ENCODE measurements at places on chromosomes 1 and 21.
A peak's percentile ranks its signal among the peaks of the same experiment; 100 is the strongest.

DNA sequence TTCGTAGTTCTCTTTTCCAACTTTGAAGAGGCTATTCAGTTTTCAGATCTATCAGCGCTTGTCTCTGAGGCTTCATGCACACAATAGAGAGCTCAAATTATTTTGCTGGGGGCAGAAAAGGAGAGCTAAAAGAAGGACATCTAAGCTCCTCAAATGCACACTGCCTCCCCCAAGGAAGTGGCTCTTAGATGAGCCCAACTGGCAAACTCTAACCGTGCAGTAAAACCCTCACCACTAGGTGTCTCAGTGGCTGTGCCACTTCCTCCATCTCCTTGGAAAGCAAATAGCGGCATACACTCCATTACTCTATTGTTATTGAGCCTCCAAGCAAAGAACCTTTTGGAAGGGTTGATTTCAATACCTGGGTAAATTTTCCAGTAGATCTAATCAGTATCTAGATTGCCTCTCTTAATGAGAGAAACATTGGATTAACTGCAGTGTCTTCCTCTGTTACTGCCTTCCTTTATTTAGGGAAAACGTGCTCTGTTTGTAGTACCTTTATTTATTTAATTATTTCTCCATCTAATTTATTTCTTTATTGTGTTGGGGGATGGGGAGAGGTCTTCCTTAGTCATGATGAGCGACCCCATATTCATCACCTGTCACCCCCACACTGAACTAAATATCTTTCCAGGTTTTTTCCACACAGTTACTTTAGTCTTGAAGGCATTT is 9.2 kb upstream of the SFPQ start:
- DNase-seq, result peak; percentile 81

DNA sequence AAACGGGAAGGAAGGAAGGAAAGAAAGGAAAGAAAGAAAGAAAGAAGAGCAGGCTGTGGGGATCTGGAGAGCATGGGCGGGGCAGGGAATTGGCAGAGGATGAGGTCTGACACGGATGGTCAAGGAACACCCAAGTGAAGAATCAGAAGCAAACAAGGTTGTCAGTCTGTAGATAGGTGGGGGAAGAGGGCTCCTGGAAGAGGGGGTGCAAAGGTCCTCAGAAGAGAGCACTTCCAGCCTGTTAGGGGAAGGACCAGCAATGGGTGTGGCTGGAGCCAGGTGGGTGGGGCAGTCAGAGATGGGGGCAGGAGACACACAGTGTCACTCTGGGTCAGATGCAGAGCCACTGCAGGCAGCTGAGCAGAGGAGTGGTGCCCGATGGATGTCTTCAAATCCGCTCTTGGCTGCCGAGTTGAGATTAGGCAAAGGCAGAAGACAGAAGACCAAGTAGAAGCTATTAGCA is 11.0 kb upstream of the PLA2G2C start:
- no peak for DNase-seq

- no peak for DNase-seq
Measured at GRCh38 chr21:38628349-38628748, 130.1 kb upstream of the ERG start.

DNA sequence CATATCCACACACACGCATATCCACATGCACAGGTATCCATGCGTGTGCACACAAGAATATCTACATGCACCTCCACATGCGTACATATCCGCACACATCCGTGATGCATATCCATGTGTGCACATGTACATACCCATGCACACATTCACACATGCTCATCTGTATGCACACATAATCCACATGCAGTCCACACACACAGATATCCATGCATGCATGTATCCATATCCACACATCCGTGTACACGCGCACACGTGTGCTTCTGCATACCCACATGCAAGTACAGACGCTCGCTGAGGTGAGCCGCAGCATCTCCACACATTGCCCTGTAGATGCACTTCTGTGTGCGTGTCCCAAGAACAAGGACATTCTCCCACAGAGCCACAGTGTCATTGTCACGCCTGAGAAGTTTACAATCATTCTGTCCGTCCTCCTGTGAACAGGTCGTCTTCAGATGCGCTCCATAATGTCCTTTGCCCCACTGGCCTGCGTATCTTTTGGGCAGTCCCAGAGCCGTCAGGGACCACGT is 43.4 kb downstream of the COL18A1 start:
- no peak for DNase-seq

DNA sequence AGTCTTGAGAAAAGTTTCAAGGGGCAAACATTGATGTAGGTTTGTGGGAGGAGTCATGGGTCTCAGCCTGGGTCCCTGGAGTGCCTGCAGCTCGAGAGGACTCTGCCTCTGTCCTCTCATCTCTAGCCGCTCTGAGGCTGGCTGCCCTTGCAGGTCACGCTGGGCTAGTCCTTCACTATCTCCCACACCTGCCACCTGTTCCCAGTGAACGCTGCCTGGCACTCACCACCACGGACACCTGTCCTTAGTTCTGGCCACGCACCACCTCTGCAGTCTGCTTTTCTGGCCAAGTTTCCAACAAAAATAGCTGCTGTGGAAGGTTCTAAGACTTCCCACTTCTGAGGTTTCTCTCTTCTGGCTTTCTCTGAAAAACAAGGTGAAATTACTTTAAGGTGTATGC is 52.5 kb downstream of the SH3BGR start:
- no peak for DNase-seq

DNA sequence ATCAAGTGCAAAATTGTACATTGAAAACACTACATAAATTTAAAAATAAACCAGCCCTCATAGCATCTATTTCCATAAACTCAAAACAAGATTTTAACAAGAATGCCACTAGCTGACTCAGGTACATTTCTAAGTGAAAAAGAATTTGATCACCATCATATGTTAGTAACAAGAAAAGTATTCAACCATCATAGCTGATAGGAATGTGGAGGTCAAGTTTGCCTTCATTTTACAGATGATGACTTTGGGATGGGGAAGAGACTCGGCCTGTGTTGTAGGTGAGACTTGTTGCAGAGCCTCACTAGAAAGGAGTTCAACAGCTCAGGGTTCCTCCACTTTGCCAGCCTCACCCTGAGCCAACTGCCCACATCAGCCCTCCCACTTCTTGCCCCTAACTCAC is 318.8 kb upstream of the FAM78B start:
- peak; percentile 73 for DNase-seq

DNA sequence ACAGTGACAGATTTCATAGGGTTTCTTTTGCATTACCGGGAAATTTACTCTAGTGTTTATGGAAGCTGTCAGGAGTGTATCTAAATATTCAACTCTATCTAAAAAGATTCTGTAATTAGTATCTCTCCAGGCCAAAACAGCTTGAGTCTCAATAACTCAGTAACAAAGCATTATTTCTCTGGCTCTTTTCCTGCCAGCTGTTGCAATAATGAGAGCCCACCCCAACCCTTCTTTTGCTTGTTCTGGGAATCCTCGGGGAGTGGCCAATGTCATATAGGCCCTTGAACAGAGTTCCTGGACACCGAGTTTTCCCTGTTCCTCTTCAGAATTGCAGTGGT is 120.1 kb upstream of the SGIP1 start:
- no peak for DNase-seq

DNA sequence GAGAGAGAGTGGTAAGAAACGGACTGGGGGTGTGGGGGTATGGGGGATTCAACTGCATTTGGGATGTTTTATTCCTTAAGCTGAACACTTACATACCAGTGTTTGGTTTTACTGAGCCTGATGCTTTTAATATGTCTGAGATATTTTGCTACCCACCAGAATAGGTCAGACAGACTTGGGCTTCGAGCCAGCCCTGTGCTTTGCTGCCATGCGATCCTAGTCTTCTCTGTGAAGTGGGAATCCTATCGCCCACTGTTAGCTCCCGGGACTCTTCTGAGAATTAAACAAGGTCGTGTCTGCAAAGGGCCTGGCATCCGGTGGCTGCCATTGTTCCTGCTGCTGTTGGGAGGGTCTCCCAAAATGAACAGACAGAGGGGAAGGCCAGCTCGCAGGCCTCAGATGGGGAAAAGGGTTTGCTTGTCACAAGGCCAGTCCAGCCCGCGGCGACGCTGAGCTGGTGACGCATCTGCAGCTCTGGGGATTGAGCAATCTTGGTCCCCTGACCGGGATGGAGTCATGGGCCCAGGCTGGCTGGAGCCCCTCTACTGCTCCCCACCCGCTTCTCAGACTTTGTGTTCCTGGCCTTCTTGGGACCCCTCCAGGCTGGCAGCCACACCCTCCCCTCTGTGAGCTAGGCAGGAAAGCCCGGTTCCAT is 26.9 kb upstream of the ECE1 start:
- DNase-seq, result peak; percentile 82

DNA sequence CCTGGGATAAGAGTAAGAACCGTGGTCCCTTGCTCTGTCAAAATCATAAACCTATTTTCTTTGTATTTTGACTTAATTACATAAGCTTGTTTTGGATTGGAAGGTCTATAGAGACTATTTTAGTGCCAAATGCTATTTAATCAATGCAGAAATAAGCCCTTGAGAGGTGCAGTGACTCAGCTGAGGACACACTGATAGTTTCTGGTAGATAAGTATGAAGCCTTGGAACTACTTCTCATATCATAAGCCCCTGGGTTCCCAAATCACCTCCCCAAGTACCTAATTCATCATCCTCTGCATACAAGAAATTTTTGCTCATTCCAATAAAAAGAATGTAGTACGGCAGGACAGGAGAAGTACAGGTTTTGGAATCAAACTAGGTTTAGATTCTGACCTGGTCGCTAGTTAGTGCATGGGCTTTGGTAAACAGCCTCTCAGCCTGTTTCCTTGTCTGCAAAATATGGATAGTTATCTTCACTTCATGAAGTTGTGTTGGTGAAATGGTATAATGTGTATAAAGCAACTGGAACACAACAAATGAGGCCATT is 3.3 kb upstream of the CD55 start:
- DNase-seq, result no peak

DNA sequence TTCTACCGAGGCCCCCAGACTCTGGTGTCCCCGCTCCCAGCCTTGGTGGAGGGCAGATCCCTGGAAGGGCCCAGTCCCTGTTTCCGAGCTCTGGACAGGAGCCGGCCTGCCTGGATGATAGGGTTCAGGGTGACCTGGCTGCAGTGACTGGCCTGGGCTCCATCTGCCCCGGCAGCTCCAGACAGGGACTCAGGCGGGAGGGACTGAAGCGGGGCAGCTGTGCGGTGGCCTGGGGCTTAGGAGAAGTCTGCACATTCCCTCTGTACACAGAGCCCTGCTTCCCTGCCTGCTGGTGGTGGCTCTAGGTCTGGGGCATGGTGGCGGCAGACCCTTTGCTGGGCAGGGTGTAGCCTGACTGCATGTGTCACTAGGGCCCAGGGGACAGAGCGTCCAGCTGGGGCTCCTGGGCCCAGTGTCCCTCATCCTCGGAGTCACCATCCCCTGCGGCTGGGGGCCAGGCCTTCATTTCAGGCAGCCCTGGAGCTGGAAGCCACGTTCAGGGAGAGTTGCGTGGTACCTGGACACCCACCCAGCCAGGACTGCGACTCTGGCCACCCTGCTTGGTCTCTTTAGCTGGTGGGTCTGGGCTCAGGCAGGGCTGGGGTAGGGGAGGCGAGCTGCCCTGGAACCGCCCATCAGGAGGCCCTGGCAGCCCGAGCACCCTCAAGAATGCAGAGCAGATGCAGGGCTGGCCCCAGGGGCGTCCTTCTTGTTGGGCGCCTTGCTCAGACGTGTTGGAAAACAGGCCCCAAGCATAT is 9.6 kb downstream of the ARHGEF16 start:
- DNase-seq, result no peak

DNA sequence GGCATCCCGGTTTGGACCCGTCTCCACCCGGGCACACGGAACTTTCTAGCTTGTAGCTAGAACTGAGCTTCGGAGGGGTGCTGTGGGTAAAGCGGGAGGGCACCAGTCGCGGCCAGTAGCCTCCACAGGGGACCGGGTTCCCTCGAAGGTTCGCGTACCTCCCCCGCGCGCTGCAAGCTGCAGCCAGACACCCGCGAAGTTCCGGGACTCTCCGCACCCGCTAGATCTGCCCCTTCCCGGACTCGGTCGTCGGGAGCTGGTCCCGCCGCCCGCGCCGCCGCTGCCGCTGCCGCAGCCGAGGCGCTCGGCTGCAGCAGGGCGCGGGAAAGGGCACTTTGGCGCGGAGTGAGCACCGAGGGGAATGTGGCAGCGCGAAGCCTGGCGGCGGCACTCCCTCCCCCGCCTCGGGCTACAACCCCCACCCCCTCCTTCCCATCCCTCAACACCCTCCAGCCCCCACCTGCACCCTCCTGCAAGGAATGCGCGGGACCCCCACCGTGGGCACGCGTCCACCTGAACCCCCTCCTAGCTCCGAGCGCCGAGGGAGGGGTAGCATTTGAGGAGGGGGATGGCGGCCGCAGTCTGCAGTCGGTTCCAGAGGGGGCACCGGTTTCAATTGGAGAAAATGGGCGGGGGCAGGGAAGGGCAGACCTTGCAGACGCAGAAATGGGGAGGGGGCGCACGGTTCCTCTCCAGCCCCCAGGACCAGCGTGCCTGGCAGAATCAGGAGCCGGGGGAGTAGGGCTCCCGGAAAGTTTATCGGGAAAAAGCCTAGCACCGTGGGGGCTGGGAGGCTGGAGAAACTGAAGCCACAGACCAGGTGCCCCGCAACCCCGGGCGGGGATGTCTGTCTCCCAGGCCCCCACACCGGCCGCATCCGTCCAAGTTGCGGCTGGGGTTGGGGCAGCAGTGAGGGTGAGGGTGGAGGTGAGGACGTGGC is 968 bp downstream of the CSMD2 start:
- peak; percentile 38 for DNase-seq

DNA sequence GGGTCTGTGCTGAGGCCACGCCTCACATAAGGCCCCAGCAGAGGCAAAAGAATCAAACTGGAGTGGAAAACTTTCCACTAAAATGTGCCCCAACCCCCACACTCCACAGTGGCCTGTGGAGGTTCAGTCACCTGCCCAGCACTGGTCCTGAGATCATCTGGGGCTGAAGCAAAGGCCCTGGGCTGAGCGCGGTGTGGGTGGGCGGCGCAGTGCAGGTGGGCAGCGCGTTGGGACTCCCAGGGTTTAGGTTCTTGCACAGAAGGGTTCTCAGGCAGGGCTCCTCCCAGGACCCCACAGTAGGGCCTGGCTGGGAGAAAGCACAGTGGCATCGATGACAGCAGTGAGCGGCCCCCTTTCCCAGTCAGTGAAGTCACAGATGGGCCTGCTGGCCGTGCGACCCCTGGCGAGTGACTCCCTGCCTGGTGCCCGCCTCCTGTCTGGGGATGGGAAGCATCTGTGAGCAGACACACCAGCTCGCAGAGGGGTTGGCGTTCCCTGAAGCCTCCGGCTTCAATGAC is 13.8 kb upstream of the GPR153 start:
- DNase-seq, result no peak

GRCh38 chr1:6419804-6420453 is at the start of gene HES2:
HES2 (minus strand) TSS chr1:6419919; CDS start chr1:6419820, 99 bp downstream.
- DNase-seq, result peak; percentile 21
